ENCODE measurements at places on chromosomes 7 and 10.
A peak's percentile ranks its signal among the peaks of the same experiment; 100 is the strongest.

GRCh38 chr10:34817586-34817985, 2.5 kb upstream of the PARD3 start:
- DNase-seq = no peak

- no peak for DNase-seq
Measured at GRCh38 chr10:55742487-55742886, 618.6 kb downstream of the ZWINT start.

GRCh38 chr10:69418052-69418752, 1.5 kb upstream of the TACR2 start:
- no peak for DNase-seq

DNA sequence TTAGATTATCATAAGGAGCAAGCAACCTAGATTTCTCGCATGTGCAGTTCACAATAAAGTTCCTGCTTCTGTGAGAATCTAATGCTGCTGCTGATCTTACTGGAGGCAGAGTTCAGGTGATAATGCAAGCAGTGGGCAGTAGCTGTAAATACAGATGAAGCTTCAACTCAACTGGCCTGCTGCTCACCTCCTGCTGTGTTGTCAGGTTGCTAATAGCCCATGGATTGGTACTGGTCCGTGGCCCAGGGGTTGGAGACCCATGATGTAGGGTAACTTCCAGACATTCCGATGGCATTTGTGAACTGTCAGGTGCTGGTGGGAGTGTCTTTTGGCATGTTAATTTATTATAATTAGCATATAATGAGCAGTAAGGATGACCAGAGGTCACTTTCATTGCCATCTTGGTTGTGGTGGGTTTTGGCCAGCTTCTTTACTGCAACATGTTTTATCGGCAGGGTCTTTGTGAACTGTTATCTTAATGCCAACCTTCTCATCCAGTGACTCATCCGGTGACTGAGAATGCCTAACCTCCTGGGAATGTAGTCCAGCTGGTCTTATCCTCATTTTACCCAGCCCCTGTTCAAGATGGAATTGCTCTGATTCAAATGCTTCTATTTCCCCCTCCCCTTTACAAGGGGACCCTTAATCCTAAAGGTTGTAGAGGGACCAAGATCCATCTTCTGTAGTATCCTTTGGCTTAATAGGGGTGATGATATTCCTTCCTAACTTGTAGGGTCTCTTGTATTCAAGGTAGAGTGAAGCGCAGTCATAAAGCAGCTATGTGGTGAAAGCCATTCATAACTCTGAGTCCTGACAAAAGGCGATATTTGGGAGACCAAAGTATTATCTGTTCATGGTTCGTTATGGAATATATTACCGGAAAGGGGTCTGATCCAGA, 165.8 kb downstream of the CCSER2 start:
- no peak for DNase-seq

DNA sequence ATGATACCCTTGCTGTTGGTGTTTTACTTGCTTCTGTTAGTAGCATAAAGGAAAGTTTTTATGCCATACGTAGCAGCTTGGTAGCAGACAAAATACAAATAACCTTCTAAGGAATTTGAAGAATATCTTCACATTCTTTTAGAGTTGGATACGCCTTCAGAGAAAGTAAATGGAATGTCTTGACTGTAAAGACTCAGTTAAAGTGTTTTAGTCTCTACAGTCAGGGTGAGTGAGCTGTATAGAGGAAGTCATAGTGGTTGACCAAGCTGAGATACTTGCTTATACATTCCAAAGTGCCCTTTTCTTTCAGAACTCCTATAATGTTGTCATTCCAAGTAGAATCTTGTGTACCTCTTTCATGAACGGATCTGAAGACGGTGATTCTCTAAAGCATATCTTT, 37.7 kb downstream of the RABGEF1 start:
- DNase-seq = peak; percentile 40

- DNase-seq = no peak
Measured at GRCh38 chr7:88062238-88062637, 128.2 kb downstream of the ADAM22 start.
